ENCODE measurements at places on chromosomes 12 and 14.

DNA sequence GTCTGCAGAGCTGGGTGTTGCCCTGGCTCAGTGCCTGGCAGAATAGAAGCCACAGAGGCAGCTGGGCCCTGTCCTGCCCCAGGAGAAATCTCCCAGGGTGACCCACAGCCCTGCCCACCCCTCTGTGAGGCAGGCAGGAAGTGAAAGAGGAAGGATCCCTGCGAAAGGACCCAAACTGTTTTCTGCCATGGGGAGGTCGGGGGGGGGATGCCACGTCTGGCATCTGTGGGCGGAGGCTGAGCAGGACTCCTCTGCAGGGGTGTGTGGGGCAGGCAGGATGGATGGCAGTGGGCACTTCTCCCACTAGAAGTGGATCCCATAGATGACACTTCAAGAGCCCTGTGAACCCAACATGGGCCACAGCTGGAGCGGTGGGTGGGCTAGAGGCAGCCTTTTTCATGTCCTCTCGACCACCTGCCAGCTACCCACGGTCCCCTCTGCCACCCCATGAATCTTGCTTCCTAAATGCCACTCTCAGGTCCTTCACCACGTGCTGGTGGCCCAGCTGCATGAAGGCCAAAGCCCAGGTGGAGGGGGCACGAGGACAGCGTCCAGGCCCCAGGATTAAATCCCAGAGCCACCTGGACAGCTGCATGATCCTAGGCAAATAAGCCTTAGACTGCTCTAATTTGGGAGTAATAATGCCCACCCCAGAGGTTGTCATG, 3.6 kb downstream of the PAPLN start:
- no peak for DNase-seq

GRCh38 chr12:93737457-93738198, 60.5 kb downstream of the CRADD start:
- DNase-seq = peak; percentile 39

- peak; percentile 64 for DNase-seq
Observed at GRCh38 chr12:76244300-76244699, 103.9 kb downstream of the BBS10 start.

- DNase-seq = peak; percentile 33
Observed at GRCh38 chr12:42809226-42809625, 219.7 kb upstream of the PRICKLE1 start.

DNA sequence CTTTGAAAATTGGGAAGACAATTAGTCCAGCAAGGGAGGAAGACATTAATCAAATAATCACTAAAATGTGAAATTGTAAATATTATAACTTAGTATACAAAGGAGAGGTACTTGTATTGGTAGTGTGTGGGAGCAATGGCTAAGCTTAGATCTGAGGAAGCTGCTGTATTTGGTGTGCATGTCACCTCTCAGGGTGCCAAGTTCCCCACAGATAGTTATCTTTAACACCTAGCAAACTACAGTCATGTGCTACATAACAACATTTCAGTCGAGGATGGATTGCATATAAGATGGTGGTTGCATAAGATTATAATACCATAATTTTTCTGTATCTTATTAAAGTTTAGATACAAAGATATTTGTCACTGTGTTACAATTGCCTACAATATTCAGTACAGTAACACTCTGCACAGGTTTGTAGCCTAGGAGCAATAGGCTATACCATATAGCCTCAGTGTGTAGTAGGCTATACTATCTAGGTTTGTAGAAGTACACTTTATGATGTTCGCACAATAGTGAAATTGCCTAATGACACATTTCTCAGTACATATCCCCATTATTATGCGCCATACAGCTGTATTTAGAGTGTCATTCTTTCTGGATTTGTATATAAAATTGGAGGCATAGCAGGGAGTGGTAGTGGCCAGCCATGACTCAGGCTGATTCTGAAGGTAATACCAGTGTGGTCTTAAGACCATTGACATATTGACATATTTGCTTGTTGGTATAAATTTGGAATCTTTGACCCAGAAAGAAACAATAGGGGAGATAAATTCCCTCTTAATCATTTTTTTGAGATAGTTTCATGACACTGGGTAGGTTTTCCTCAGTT, 55.8 kb downstream of the RAD51B start:
- no peak for DNase-seq

GRCh38 chr12:18242380-18243089, 18.8 kb upstream of the PIK3C2G start:
- DNase-seq = no peak

All from fibroblast of the aortic adventitia (primary cell).